ENCODE measurements at places on chromosomes 11 and 22. TPM values are rescaled to one million over a fixed set of nuclear protein-coding genes. Genes with fewer than 3 reads are reported as not detected.

DNA sequence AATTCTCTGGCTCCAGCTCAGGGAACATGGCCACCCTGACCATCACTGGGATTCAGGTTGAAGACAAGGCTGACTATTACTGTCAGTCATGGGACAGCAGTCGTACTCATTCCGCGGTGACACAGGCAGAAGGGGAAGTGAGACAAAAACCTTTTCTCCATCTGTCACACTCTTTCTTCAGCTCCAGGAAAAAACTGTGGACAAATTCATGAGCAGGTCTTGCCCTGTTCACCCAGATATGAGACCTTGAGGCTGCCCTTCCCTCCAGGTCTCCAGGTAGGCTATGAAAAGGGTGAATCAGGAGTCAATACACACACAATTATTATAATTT, 39.4 kb upstream of the GGTLC2 start:
- DNase-seq = no peak

DNA sequence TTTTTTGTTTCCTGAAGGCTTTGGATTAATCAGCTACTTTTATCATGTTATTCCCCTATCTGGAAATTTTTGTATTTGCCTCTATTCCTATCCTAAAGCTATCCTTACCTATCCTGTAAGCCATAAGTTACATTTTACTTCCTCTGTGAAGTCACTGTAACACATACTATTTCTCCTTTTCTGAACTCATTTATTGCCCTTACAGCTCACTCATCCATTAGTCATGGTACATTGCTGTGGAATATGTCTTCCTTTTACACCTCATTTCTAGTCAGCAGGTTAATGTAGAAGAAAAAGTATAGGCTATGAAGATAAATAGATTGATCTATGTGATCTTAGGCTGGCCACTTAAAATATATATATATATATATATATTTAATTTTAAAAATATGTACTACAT, 28.0 kb downstream of the SWAP70 start:
- no peak for DNase-seq

DNA sequence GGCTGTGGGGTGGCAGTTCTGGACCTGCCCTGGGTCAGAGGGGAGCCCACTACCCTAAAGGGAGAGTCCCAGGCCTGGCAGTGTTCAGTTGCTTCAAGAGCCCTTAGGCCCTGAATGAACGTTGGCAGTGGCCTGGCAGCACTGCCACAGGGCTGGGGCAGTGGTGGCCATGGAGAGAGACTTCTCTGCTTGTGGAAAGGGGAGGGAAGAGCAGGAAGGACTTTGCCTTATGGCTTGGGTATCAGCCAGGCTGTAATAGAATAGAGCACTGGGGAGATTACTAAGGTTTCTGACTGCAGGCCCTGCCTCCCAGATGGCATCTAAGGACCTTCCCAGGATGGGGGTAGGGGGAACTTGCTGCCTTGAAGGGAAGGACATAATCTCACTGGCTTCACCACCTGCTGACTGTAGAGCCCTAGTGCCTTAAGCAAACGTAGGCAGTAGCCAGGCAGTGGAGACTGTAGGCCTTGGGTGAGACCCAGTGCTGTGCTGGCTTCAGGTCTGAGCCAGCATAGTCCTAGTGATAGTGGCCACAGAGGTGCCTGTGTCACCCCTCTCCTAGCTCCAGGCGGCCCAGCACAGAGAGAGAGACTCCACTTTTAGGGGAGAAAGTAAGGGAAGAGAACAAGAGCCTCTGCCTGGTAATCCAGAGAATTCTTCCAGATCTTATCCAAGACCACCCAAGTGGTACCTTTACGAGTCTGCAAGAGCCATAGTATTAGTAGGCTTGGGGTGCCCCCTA, 27.6 kb downstream of the PLA2G6 start:
- peak; percentile 76 for DNase-seq

- peak; percentile 43 for DNase-seq
Measured at GRCh38 chr22:50008151-50009040, 4.2 kb downstream of the IL17REL start.

APOBEC3H gene
- total RNA-seq = not detected

DNA sequence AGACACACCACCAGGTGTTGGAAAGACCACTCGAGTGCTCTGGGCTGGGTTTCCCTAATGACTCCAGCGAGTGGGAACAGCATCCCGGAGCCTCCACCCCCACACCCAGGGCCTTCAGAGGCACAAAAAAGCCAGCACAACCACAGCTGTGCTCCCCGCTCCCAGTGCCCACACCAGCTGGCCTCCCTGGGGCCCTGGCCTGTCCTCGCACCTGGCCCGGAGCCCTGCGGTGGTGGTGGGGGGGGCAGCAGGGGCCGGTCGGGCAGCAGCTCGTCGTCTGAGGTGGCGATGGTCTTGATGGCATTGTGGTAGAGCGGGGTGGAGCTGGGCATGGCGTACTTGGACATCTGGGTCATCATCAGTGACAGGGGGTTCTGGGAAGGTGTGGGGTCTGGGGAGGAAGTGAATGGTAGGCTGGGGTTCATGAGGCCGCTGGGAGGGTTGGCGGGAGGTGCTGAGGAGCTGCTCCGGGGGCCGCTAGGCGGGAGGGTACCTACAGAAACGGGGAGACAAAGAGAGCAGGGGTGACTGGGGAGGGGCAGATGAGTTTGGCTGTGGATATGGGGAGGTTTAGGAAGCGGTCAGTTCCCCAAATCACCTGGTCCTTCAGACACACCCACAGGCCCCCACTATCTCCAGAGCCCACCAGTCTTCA, 16.1 kb downstream of the CXCR5 start:
- DNase-seq = no peak

- DNase-seq = no peak
Measured at GRCh38 chr22:48450188-48450825, 1377.4 kb downstream of the BRD1 start.

DNA sequence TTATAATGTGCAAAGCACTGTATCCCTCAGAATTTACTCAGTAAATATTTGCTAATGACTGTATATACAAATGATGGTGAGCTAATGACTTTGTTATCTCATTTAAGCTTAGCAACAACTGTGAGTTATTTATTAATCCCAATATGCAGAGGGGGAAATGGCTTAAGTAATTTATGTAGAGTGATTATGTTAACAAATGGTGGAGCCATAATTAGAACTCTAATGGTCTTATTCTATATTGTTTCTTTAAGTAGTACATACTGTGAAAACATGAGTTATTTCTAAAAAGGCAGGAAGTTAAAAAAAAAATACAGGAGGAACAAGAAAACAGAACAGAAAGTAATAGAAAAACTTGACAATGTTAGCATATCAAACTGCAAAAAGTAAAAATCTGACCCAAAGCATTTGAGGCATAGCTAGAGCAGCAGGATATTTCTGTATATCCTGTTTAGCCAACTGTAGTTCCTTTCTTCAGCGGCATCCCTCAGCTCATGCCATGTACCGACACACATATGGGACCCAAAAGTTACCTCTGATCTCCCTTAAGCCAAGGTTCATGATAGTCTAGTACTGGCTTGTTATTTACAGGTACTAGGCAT, 94.2 kb downstream of the FCHSD2 start:
- DNase-seq = peak; percentile 9

DNA sequence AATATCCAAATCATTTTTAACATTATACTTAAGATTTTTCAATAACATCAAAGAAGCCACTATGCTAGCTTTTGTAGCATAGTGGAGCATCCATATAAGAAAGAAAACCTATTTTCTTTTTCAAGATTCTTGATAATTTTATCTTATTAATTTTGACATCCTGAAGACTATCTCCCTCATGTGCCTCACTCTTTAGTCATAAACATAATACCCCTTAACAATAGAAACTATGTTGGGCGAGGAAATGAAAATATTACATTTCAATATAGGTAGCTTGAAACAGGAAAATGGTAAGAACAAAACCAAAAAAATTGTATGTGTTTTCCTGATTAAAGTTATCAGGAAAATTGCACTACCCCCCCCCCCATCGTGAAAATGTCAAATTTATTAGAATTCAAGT, 40.1 kb downstream of the ELMOD1 start:
- DNase-seq = no peak

DNA sequence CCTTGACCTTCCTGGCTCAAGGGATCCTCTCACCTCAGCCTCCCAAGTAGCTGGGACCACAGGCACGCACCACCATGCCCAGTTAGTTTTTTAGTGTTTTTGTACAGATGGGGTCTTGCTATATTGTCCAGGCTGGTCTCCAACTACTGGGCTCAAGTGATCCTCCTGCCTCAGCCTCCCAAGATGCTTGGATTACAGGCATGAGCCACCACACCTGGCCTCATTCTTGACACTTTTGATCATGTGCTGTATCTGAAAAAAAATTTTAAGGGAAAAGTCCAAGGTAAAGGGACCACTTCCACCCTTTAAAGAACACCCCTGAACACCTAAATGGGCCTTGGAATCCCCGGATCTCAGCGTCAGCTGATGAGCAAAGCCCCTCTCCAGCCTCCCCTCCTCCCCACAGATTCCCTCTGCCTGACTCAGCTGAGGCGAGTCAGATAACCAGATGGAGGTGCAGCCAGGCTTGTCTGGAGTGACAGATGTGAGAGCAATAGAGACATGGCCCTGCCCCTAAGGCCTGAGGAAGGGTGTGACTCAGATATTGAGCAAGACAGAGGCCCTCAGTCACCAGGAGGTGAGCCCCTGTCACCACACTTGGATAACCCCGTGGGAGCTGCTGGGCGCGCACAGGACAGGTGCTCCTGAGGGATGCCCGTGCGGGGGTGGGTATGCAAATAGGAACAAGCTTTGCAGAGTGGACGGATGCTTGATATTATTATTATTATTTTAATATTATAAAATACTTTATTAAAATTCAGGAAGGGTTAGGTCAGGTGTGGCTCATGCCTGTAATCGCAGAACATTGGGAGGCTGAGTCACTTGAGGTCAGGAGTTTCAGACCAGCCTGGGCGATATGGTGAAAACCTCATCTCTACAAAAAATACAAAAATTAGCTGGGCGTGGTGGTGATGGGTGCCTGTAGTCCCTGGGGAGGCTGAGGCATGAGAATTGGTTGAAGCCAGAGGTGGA, 5.0 kb upstream of the CCDC88B start:
- DNase-seq = peak; percentile 56

- DNase-seq = no peak
Measured at GRCh38 chr22:24160546-24160945, 20.7 kb upstream of the SUSD2 start.

- no peak for DNase-seq
Measured at GRCh38 chr11:127643268-127644058, 642.9 kb upstream of the KIRREL3 start.

- DNase-seq = no peak
Measured at GRCh38 chr11:44047931-44048431, at the start of gene ACCSL. ACCSL (plus strand) TSS chr11:44047981; CDS start chr11:44048037, 56 bp downstream.

GRCh38 chr11:35344681-35345574, 74.4 kb downstream of the SLC1A2 start:
- DNase-seq = peak; percentile 15

PYGM gene
- 4.4 TPM for total RNA-seq

PTGDR2 gene
- total RNA-seq = 0.24 TPM

DNA sequence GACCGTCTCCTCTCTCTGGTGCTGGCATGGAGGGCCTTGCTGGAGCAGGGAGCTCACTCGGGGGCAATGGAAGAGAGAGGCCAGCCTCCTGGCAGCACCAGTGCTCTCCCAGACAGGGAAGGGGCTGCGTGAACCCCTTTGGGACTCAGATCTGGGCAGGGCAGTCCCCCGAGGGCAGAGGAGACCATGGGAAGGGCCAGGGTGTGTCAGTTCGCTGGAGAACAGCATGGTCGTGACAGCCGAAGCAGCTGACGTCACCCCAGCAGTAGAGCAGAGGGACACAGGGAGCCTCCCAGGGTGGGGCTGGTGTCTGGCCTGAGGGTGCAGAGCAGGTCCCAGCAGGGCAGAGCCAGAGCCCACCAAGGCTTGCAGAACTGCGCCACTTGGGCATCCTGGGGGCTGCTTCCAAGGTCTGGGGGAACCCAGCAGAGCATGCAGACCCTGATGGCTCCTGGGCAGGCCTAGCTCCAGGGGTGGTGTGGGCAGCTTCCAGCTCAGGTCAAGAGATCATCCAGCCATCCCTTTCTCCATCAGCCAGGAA, 71.0 kb upstream of the KCNQ1OT1 start:
- no peak for DNase-seq

GRCh38 chr11:8867035-8867434, 44.0 kb upstream of the AKIP1 start:
- DNase-seq = no peak

ARHGAP32 gene
- total RNA-seq = 15.3 TPM

DNA sequence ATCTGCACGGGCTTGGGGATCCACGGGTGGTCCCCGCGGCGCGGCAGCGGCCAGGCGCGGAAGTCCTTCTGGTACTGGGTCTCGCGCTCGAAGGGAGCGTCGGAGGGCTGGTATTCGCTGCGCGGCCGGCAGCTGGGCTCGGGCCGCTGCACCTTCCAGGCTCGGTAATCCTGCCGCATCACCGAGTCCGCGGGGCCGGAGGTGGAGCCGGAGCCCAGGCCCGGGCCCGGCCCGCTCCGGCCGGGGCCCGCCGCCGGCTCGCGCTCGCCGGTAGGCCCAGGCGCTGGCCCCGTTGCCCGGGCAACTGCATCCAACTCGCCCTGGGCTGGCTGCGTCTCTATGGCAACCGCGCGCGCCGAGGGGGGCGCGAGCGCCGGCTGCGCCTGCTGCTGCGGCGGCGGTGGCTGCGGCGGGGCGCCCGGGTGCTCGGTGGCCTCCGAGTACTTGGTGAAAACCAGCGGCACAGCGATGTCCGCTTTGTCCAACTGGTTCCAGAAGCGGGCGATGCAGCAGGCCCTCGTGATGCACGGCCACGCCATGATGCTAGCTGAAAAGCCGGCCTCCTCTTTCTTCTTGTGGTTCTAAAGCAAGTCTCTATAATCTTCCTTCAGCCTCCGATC, 897 bp downstream of the MAP6 start:
- peak; percentile 81 for DNase-seq

OR52I1 gene
- not detected for total RNA-seq

GRCh38 chr11:46616551-46617133, 385 bp downstream of the HARBI1 start:
- no peak for DNase-seq

- no peak for DNase-seq
Measured at GRCh38 chr22:16922706-16923105, 85.3 kb downstream of the GAB4 start.

PSMA1 gene
- 169 TPM for total RNA-seq

GRCh38 chr22:19876941-19877625, 22.4 kb upstream of the GNB1L start:
- no peak for DNase-seq

GRCh38 chr11:84929738-84930137, 697.4 kb downstream of the DLG2 start:
- no peak for DNase-seq

GRCh38 chr22:47806894-47807293, 1044.4 kb downstream of the TBC1D22A start:
- DNase-seq = no peak

DNA sequence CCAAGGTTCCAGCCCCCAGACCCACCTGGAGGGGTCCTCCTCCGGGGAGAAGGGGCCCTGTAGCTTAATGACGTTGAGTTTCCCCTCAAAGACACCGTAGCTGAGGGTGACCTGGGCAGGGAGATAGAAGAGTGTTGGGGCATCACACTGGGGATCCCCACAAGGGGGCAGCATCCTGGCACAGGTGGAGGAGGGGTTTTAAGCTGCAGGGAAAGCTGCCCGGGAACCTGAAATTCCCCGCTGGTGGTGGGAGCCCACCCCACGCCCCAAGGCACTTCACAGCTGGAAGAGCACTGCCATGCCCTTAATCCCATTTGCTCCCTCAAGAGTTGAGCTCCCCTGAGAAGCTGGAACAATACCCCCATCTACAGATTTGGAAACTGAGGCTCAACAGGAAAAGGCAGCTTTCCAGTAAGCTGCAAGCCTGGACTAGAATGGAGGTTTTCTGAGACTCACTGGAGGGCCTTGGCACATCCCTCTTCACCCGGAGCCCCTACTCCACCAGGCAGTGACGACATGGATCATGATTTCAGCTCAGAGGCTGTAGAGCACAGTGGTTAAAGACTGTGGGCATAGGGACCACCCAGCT, 13.7 kb downstream of the MFNG start:
- peak; percentile 81 for DNase-seq

- DNase-seq = peak; percentile 21
Measured at GRCh38 chr11:95445746-95446333, 214.8 kb upstream of the SESN3 start.

ADAMTS8 gene
- total RNA-seq = 16.2 TPM
